Activated naive CD4-positive, alpha-beta T cell (primary cell): ENCODE measurements at places on chromosomes 5 and 9.

DNA sequence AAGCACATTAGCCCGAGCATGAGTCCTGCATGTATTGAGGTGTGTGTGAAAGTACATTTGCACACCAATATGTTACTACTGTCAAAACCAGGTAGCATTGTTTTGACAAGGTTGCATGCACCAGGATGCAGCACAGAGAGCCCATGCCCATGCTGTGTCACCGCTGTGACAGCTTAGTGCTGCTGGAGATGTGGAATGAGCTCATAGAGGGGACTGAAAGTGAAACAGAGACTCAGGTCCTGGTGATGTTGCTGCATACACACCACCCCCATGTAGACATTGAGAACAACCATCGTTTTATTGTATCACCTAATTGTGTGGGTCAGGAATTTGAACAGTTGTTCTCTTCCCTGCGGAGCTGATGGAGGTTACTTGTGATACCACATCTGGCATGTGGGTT is 53.0 kb downstream of the GADD45G start:
- no peak for DNase-seq

GRCh38 chr9:117083559-117083958 is 331.3 kb downstream of the ASTN2 start:
- no peak for DNase-seq

DNA sequence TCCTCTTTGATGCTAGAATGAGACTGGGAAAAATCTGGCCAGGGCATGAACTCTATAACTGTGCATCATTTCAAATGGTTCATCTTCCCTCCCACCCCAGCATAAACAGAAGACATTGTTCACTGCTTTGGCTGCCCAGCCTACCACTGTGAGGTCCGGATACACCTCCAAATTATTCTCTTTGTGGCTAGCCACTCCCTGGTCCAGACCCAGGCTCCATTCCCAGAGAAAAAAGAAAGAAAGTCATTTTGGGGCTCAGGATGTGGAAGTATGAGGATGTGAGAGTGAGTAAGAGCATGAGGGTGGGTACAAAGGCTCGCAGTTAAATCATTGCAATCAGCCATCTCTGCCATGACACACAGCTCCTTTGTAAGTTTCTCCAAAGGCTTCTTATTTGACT is 559.2 kb downstream of the PSAT1 start:
- DNase-seq, result no peak

DNA sequence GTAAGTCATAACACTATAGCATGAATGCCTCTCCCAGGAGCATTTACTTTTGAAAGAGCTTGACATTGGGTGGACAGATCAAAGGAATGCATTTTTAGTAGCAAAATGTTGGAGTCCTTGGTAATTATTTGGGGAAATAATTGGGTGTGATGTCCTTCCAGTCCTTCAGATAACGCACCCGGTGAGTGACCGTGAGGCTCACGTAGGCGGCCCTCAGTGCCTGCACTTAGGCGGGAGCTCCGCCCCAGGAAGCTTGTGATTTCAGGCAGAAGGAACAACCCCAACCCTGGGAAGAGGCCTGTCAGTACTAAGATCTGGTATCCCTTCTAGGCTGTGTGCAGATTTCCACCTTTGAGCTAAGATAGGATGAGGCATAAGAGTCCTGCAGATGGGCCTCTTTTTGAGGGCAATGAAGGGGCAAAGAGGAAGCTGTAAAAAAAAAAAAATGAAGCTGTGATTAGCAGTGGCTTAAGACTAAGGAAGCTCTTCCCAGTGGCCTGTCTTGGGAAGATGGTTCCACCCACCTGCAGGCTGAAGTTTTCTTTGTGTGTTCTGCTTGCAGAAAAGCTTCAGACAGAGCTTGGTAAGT is 14.9 kb downstream of the BTNL9 start:
- DNase-seq, result no peak

DNA sequence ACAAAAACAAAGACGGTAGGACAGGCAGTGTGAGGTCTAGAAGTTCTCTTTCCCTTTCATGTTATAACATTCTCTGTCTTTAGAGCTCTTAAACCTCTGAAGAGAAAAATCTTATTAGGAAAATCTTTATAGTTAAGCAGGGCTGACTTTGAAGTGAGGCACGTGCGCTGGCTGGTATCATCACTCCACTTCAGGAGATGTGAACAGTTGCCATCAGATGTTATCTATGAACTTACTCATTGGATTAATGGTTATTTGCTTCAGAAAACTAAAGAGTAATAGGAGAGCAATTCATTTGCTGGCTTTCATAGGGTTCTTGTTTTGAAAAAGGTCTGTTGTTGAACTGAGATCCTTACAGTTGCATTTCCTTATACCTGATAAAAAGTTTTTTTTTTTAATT is 25.7 kb downstream of the LRRTM2 start:
- no peak for DNase-seq

DNA sequence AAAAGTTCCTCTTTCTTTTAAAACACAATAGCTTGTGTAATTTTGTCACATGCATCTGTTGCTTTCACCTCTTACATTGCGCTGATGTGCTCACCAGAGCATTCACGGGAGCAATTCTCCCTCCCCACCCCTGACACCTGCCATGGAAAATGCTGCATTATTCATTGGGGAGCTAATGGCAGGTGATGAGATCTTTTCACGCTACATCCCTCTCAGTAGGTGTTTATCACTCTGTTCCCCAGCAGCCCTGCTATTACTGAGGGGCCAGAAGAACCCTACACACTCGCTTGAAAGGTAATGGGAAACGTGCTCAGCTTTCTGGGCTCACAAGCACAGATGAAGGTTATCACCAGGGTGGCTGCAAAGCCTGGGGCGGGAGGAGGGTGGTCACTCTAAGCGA is 398.0 kb downstream of the PSAT1 start:
- no peak for DNase-seq

GRCh38 chr9:126367616-126368015 is 41.0 kb downstream of the MVB12B start:
- no peak for DNase-seq

DNA sequence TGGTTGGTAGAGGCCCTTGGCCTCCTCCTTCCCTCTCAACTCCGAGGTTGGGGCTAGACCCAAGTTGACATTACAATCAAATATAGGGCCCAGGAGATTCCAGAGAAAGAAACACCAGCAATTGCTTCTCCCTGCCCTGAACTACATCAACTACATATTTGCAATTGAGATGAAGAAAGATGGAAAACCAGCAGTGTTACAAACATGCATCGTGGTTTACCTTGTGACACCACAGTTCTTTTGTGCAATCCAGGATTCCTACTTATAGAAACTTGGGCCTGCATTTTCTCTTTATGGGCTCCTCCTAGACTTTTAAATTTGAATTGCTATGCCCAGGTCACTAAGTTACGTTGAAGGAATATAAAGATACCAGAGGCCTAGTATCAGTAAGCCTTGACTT is 126.7 kb downstream of the DCP2 start:
- no peak for DNase-seq

DNA sequence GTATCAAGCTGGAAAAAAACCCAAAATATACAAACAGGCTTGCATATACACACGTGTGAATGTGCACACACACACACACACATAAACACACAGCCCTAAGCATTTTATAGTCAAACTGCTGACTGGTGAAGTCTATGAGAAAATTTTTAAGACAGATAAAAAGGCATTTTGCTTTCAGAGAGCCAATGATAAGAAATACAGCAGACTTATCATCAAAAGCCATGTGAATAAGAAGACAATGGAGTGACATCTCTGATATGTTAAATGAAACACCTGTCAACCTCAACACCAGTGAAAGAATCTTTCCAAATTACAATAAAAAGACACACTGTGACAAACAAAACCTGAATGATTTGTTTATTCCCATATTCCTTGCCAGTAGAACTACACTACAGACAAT is 233.3 kb downstream of the CDH9 start:
- DNase-seq, result no peak

DNA sequence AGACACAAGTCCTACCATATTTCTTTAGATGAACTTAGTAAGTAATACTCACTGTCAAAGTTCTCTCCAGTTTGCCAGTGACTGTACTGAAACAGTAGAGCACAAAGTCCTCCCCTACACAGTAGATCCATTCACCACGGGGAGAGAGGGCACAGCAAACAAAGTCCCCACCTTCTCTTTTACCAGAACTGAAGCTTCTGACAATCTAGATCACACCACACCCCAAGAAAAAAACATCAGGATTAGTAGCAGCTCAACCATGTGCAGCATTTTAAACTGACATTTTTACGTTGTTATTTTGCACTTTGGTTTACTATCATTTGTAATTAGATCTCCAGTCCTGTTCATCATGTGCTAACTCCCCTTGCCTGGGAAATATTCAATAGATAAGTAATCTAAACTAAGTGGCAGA is 23.0 kb downstream of the DNAJA1 start:
- DNase-seq, result no peak

DNA sequence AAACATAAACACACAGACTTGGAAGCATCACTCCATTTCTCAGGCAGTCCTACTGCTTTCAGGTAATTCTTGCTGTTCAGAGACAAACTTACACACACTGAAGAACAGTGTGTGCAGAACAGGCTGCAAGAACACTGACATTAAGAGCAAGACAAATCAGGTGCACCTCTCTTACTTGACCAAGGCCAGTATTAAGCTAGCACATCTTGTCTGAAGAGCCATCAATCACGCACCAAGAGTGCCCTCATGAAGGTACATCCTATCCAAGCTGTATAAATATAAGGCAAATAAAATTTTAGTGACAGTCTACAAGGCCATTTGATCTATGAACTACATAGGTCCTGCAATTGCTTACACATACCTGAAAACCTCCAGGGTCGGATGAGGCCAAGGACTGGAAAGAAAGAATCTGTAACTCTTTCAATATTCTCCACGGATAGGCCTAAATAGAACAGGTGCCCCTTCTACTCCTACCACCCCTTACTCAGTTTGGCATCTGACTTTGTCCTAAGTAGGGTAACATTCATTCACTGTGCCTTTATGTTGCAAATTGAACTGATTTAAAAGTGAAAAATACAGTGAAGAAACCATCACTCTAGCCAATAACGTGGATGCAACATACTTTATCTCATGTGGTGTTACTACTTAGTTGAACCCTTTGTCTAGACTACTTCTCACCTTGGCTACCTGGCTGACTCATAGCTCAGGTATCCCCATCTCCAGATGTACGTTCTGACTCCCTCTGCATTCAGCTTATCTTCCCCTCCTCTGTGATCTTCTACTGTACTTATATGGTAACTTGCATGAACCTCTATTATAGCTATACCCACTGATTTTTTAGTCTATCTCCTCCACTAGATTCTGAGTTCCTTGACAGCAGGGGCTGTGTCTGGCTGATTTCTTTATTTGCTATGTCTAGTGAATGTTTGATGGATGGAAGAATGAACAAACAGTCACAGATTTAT is 256.3 kb downstream of the KIAA0825 start:
- DNase-seq, result no peak

GRCh38 chr9:35859990-35860339 is 10.2 kb downstream of the OR13J1 start:
- no peak for DNase-seq

GRCh38 chr5:124341066-124341858 is 405.2 kb downstream of the ZNF608 start:
- no peak for DNase-seq

GRCh38 chr9:6051511-6051950 is 36.1 kb upstream of the RANBP6 start:
- no peak for DNase-seq

DNA sequence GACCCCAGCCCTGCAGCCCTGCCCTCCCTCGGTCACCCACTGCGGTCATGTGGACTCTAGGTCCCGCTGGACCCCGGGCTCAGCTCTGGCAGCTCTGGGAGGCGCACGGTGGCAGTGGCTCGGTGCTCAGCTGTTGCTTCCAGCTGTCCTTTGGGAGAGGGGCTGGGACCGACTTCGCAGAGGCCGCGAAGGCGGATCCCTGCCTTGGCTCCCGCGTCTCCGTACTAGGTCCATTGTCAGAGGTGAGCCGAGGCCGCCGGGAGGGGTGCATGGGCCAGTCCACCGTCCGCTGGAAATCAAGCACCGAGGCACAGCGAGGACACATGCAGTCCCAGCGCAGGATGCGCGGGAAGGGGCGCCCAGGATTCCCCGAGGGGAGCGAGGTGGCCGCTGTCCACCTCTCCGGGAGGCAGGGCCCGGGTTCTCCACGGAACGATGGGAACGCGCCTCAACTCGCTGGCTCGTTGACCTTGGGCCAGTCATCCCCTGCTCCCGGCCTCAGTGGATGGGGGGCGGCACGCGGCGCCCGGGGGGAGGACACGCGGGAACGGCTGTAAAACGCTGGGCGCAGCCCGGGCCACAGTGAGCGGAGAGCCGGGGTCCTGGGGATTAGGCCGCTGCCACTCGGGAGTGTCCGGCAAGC is 732 bp downstream of the GBGT1 start:
- no peak for DNase-seq

- DNase-seq, result no peak
Measured at GRCh38 chr5:77546-77945, 14.4 kb upstream of the PLEKHG4B start.

- DNase-seq, result no peak
Measured at GRCh38 chr5:14587150-14587549, 5.6 kb downstream of the OTULINL start.
